ENCODE measurements at places on chromosomes 13 and 19.

- no peak for DNase-seq
Measured at GRCh38 chr13:24066405-24067295, 93.9 kb upstream of the SPATA13 start.

GRCh38 chr19:51448011-51448410, 10.2 kb downstream of the SIGLEC8 start:
- no peak for DNase-seq

- DNase-seq: no peak
Measured at GRCh38 chr13:111845621-111846351, 221.2 kb upstream of the SOX1 start.

DNA sequence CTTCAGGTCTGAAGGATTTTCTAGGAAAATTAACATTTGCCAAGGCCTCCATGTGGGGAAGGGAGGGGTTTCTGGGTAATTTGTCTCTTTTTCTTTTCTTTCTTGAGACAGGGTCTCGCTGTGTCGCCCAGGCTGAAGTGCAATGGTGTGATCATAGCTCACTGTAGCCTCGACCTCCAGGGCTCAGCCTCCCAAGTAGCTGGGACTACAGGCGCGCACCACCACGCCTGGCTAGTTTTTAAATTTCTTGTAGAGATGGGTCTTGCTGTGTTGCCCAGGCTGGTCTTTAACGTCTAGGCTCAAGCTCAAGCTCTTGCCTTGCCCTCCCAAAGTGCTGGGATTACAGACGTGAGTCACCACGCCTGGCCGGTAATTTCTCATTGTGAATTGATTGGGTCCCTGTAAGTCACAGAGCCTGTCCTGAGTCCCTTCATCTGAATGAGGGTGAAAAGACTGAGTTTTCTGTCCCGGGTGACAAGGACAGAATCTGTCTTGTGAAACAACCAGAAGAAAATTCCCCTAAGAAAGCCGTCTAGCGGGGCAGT, 10.0 kb upstream of the SPC24 start:
- no peak for DNase-seq

GRCh38 chr19:32828643-32829344, 40.8 kb downstream of the SLC7A9 start:
- no peak for DNase-seq

All from activated T-cell treated with anti-CD3 and anti-CD28 coated beads, Interleukin-2, amount 50 U/mL, for 48 hours (primary cell).